ENCODE measurements at places on chromosomes 1 and 21.
A peak's percentile ranks its signal among the peaks of the same experiment; 100 is the strongest.

DNA sequence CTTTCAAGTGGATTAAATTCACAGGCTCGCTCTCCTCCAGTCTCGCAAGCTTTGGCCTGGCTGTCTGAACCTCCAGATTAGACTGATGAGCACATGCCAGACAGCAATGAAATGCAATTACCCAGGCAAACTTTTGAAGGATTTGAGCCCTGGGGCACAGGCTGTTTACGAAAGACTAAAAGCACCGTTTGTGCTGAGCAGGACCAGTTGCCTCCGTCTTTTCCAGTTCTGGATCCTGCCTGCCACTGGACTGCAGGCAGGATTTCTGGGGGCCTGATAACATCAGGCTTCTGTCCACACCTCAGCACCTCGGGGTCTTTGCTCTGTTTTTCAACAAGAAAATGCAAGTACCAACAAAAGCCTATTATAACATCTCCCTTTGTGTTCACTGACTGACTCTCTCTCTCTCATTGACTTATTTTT, 145.7 kb downstream of the CLIC6 start:
- DNase-seq, result no peak

DNA sequence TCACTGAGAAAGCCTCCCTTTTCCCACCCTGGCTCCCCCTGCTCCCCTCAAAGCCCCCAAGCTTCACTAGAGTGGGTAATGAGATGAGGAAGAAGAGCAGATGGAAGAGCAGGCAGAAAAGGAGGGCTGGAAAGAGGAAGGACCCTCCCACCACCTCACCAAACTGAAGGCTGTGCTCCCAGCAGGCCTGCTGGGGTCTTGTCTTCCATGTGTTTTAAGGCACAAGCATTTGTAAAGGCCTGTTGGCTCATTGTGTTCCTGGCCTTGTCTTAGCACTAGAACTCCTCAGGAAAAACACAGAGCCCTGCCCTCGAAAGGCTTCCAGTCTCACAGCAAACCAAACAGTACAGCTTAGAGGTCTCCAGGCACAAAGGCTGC, 51.5 kb downstream of the TOMM20 start:
- DNase-seq, result no peak

GRCh38 chr1:202547215-202547614, 163.0 kb downstream of the SYT2 start:
- DNase-seq, result no peak

GRCh38 chr21:39927304-39927886, 60.2 kb downstream of the PCP4 start:
- DNase-seq, result no peak

DNA sequence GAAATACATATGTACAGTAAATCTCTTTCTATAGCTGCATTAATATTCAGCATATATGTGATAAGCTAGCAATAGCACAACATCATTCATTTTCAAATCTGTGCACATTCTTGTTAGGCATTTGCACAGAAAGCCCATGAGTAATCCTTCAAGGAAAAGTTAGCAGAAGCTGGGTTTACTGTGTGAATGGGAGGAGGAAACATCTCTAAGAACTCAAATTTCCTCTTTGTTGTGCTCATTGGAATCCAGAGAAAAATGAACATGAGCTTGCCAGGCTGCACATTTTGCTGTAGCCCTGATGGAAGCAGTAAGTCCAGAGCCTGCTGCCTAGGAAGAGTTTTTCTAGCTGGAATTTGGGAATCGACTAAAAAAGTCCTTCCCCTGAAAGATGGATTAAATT, 214.2 kb upstream of the FOXD3 start:
- no peak for DNase-seq

- DNase-seq, result no peak
Observed at GRCh38 chr1:2573250-2573920, 13.2 kb upstream of the PRXL2B start.

DNA sequence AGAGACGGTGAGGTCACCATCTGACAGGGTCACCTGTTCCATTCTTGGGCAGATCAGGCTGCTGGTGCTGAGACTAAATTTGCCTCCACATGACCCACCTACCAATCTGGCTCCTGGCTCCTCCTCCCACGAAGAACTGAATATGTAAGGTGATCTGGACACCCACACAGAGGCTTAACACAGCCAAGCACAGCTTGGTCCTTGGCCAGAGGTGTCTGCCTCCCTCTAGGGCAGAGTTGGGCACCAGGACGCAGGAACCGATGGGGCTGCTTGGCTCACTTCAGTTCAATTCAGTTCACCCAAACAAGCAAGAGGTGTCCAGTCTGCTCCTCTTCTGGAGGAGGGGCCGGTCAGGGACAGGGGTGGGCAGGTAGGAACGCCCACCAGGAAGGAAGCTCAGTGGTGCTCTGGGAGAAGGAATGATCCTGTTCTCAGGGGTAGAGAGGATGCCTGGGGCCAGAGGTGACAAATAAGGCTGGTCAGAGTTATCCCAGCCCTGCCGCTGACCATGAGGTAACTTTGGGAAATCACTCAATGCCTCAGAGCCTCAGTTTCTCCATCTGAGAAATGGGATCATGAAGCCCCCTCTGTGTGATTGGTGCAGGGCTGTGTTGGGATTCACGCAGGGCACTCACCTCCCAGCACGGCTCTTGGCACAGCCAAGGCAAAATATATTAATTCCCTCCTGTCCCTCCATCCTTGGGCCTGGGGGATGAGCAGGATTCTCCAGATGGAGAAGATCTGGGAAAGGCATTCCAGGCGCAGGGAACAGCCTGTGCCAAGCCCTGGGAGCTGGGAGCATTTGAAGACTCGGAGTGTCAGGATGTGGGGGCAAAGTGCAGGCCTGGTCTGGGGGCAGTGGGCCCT, 284.5 kb downstream of the PTPRU start:
- no peak for DNase-seq

- DNase-seq, result no peak
Observed at GRCh38 chr1:117511273-117511672, 94.6 kb upstream of the TENT5C start.

GRCh38 chr1:230581446-230582079, 60.7 kb upstream of the COG2 start:
- DNase-seq, result peak; percentile 12

GRCh38 chr1:244349103-244349531, 102.6 kb downstream of the ADSS2 start:
- no peak for DNase-seq

- DNase-seq, result no peak
Observed at GRCh38 chr1:181423301-181423918, 59.9 kb upstream of the CACNA1E start.

Measured in 8988T (cell line).